ENCODE measurements at places on chromosomes 4 and X.

- DNase-seq = no peak
Observed at GRCh38 chr4:186760576-186760975, 36.9 kb upstream of the FAT1 start.

DNA sequence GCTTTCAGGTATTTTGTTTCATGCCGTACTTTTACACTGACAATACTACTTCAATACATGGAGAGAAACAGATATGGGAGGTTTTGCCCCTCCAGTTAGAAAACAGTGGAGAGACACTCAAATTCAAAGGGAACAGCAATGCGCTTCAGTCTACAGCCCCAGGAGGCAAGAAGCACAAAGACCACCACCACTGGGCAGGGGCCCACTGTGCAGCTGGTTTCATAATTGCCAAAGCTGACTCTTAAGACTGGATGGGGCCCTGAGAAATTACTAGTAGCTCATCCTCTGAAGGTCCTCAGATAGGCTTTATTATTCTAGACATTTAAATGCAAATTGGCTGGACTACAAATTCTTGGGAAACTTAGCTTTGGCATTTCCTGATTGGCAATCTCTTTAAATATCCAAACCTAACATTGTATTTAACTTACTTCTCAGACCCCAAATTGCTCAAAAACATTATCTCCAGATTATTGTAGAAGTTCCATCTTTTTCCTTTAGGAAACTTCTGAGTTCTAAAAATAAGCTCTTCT is 85.9 kb upstream of the GPR34 start:
- DNase-seq = no peak

GRCh38 chr4:183635321-183635720 is 23.7 kb downstream of the RWDD4 start:
- DNase-seq = peak; percentile 73

GRCh38 chr4:166042510-166043055 is 169.5 kb downstream of the TLL1 start:
- DNase-seq = no peak
